Large intestine (tissue), 12 donors: ENCODE measurements at places on chromosomes 2 and 18. TPM values are rescaled to one million over a fixed set of nuclear protein-coding genes. Genes with fewer than 3 reads are reported as not detected.
A peak's percentile ranks its signal among the peaks of the same experiment; 100 is the strongest.

- H3K4me3 ChIP-seq: no peak overlapping the region
- DNase-seq: no peak
- no peak overlapping the region for H3K27ac ChIP-seq
- no peaks in the 10 kb centered on the region for H3K4me1 ChIP-seq
Observed at GRCh38 chr2:79910643-79911042, 393.9 kb downstream of the LRRTM1 start.

- no peak overlapping the region for H3K4me3 ChIP-seq
- H3K27ac ChIP-seq: no peak overlapping the region
- H3K27me3 ChIP-seq: no peaks in the 10 kb centered on the region
- H3K4me1 ChIP-seq: peaks cover 2% of the 10 kb centered on the region
Observed at GRCh38 chr2:11543337-11544216, 9.7 kb downstream of the GREB1 start.

GRCh38 chr2:189613650-189614420, 33.2 kb upstream of the SLC40A1 start:
- H3K4me1 ChIP-seq: peaks cover 3% of the 10 kb centered on the region
- no peaks in the 10 kb centered on the region for H3K36me3 ChIP-seq
- no peaks in the 10 kb centered on the region for H3K27me3 ChIP-seq
- H3K27ac ChIP-seq: no peak overlapping the region
- DNase-seq: no peak

DNA sequence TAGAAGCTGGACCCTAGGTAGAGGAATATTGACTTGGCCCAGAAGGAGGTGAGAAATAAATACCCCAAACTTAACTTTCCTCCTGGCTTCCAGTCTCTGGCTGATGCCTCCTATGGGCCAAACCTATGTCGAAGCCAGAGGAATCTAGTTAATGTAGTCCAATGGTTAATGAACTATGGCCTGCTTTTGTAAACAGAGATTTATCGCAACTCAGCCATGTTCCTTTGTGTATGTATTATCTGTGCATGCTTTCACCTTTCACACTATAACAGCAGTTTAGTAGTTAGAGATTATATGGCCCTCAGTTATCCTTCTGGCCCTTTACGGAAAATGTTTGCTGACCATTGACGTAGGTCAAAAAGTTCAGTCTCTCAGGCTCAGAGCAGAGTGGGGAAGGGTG, 67.3 kb upstream of the BARD1 start:
- no peak overlapping the region for H3K27ac ChIP-seq
- peak; percentile 31 for DNase-seq

HK2 gene
- polyA plus RNA-seq: 2.8 TPM
